NCI-H748 treated with DMSO at 0.1 percent for 48 hours (cell line): ENCODE measurements at places on chromosomes 1 and 21.

- DNase-seq = no peak
These were observed 157.6 kb upstream of the SOD1 start for GRCh38 chr21:31501926-31502325.

DNA sequence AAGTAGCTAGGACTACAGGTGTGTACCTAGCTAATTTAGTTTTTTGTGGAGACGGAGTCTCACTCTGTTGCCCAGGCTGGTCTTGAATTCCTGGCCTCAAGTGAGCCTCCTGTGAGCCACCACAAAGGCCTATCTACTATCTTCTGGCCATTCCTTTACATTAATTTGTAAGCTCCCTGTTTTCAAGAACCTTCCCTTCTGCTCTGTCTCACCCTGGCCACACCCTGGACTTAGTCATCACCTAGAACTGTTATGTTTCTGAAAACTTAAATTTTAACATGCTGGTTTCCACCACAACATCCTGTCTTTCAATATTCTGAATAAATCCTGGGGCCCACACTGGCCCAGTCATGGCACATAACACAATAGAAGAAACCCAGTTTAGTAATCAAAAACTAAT is 4.9 kb upstream of the B4GALT3 start:
- no peak for DNase-seq

GRCh38 chr21:46125846-46126301 is 28.0 kb downstream of the COL6A2 start:
- DNase-seq = no peak

DNA sequence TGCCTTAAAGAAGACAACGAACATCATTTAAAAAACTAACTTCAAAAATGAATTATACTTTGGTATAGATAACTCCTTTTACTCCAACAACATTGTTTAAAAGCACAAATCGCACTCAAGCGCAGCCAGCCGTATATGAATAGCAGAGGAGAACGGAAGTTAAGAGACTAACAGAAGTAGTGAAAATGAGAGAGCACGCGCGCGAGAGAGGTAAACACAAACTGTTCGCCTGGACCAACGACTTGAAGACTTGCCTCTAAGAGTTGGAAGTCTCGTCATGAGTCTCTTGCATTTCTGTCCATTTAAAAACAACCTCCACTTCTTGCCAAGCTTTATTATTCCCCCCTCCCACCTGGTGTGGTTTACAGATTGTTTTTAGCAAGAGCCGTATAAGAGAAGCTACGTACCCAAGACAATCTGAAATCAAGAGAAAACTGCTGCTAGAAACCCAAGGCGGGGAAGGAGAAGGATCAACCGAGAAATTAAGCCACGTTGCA is 479 bp downstream of the SELENOF start:
- peak; percentile 24 for DNase-seq

GRCh38 chr1:204941421-204942338 is 71.0 kb downstream of the NFASC start:
- DNase-seq = peak; percentile 26

DNA sequence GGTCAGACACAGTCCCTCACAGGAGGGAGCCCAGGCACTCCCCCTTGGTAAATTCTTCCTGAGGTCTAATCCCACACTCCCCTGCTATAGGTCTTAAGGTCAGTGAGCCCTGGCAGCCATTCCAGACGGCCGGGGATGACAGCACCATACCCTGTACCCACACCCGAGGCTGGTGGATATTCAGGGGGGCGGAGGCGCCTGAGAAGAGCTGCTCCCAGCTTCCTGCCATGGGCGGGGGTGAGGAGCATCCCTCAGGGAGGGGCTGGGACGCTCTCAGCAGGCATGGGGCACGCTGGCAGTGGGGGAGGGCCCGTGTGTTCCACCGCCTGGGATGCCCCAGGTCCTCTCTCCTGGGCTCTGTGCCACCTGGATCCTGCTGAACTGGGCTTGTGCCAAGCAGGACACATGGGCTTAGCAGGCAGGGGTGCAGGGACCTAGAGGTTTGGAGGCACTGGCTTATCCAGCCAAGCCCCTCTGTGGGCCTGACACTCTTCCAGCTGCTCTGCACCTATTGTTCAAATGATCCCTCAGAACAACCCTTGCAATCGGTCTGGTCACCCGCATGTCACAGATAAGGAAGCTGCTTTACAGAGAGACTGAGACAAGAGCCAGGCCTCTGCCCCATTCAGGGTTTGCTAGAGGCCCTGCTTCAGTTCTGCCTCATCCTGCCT is 5.7 kb upstream of the ADGRB2 start:
- DNase-seq = no peak

DNA sequence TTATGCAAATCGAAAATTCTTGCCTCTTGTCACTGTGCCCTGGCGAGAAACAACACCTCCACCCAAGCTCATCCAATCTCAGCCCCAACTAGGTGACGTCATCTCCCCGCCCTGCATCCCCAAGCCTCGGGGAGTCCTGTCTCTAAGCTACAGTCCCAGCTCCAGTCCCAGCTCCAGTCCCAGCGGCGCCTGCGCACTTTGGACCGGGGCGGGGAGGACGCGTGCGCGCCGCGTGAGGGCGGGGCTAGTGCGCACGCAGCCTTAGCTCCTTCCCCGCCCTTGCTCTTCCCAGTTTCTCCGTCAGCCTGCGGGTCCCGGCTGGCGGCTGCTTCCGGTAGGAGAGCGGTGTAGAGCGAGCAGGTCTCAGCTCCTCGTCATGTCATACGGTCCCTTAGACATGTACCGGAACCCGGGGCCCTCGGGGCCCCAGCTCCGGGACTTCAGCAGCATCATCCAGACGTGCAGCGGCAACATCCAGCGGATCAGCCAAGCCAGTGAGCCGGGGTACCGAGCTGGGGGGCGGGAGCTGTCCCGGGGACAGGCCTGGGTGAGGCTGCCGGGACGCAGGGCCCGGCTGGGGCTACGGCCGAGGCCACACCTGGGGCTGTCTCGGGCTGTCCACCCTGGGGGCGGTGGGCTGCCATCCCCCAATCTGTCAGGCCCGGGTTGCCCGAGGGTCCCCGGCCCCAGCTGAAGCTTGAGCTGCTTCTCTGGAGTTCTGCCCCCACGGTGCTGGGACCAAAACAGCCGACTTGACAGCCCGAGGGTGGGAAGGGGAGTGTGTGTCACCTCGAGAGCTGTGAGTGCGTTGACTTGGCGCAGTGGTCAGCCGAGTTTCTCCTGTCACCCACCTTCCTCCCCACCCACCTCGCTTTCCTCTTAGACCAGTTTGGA is at the start of gene STX12:
TSS of gene STX12 (plus strand) at position 288 of the 894 bp plus-strand sequence. CDS start at position 377, 89 bp downstream.
- DNase-seq = peak; percentile 87

DNA sequence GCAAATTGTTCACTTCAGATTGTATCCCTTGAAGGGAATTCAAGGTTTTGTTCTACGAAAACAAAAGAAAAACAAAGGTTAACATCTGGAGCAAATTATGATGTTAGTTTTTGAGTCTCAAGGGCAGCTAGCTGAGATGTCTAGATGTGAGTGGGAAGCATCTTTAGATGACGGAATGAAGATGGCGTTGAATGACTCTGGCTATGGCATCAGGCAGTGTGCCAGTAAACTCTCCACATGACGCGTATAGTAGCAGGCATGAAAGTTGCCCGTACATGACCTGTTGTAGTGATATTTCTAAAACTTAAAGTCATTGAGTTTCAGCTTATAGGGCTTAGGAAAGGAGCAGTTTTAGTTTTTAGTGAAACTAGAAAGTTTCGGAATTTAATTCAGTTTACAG is 12.3 kb upstream of the SDC3 start:
- no peak for DNase-seq

GRCh38 chr1:89171067-89171438 is 4.8 kb downstream of the GBP7 start:
- DNase-seq = no peak

GRCh38 chr1:212284332-212284743 is 872 bp upstream of the PPP2R5A start:
- peak; percentile 32 for DNase-seq

- DNase-seq = no peak
These were observed 578.3 kb upstream of the NR5A2 start for GRCh38 chr1:199449221-199449620.

GRCh38 chr1:77889671-77890070 is 1.2 kb downstream of the NEXN start:
- no peak for DNase-seq

DNA sequence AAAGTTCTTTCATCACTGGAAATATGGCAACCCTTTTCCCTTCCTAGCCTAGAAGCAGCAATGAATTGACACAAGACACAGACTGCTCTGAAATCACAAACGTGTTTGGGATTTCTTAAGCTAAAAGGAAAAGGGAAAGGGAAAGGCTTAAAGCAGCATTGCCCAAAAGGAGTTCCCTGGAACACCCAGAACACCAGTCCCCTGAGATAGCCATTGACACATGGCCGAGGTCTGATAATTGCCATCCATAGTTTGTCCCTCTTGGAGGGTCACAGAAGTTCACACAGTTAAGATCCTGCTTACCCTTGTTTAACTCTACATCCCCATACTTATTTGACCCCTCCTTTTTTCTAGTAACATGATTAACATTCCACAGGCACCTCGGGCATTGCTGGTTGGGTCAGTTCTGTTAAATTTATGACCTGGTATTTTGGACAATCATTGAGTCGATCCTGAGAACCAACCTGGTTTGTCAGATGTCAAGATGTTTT is 72.9 kb downstream of the ZNF281 start:
- DNase-seq = no peak

GRCh38 chr1:165507570-165507969 is 36.2 kb upstream of the LRRC52 start:
- no peak for DNase-seq

DNA sequence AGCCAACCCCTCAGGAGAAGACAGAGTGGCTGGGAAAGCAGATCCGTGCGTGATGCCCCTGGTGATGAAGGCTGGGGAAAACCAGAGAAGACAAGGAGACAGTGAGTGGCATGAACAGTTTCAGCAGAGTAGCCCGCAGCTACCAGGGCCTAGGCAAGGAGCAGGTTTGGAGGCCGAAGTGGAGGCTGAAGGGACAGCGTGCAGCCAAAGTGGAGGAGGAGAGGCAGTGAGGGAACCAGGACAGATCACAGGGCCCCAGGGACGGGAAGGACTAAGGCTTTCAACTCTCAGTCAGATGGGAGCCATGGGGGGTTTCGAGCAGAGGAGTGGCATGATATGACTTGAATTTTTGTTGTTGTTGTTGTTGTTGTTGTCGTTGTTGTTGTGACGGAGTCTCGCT is 59.9 kb upstream of the SELENON start:
- no peak for DNase-seq

GRCh38 chr1:55559161-55559611 is 344.0 kb upstream of the USP24 start:
- DNase-seq = no peak

- DNase-seq = no peak
These were observed 182.3 kb downstream of the CAMTA1 start for GRCh38 chr1:6967431-6968111.

GRCh38 chr21:44722731-44723130 is 11.4 kb upstream of the TSPEAR start:
- DNase-seq = no peak

DNA sequence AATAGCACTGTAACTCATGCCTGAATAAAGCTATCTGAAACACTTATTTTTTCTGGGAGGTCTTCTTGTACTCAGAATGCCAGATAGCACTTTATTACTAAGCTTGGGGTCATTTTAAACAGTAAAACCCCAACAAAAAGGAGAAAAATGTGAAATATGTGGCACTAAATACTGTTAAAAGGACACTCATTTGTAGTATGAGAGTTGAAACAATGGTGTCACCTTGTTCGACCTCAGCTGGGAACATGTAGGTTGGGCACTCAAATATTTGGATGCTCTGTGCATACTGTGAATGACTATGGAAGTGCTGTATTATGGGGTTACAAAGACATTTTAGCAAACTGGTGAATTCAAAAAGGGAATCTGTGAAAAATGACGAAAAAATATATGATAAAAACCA is 53.9 kb downstream of the SELENOF start:
- no peak for DNase-seq

GRCh38 chr1:204688776-204689175 is 3.2 kb upstream of the LRRN2 start:
- no peak for DNase-seq

DNA sequence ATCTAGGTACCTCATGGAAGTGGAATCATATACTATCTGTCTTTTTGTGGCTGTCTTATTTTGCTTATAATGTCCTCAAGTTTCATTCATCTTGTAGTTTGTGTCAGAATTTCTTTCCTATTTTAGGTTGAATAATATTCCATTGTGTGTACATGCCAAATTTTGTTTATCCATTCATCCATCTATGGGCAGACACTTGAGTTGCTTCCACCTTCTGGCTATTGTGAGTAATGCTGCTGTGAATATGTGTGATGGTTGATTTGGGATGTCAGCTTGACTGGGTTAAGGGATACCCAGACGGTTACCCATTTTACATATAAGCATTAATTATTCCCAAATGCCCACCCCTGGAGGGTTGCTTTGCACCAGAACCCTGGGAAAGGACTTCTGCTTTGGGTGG is 477.5 kb downstream of the PTPRU start:
- DNase-seq = no peak

DNA sequence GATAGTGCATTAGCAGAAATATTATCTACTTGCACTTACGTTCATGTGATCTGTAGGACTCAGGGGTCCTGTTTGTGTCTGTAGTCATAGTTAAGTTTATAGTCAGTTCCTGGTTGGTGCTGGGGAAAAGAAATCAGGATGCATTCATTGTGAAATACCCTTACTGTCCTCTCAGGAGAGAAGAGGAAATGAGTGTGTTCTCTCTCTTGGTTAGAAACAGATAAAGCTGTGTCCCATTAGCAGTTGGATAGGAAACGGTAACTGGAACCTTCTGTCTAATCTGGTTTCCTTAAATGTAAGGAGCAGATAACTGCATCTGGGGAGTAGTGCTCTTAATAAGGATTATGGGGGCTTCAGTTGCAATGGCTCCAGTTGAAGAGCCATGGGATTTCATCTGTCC is 8.9 kb downstream of the SDCCAG8 start:
- DNase-seq = no peak

GRCh38 chr21:38986806-38987632 is 181.3 kb downstream of the ETS2 start:
- DNase-seq = no peak

GRCh38 chr1:108961198-108961597 is 2.1 kb downstream of the CLCC1 start:
- DNase-seq = no peak

DNA sequence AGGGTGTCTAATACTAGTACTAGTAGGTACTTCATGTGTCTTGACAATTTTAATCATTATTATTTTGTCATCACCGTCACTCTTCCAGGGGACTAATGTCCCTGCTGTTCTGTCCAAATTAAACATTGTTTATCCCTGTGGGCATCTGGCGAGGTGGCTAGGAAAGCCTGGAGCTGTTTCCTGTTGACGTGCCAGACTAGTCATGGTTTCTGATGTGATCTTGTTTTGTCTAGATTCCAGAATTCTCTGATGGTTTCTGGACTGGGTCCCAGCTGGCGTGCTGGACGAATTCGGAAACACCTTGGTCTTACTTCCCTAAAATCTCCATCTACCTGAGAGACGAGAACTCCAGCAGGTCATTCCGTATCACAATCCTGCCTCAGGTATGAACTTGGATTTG is 66.1 kb upstream of the FAM3B start:
- no peak for DNase-seq

GRCh38 chr1:177862916-177863315 is 106.9 kb downstream of the SEC16B start:
- DNase-seq = no peak

GRCh38 chr1:187313115-187313514 is 484.4 kb downstream of the PLA2G4A start:
- no peak for DNase-seq
